ENCODE measurements at places on chromosomes 16 and 17.

DNA sequence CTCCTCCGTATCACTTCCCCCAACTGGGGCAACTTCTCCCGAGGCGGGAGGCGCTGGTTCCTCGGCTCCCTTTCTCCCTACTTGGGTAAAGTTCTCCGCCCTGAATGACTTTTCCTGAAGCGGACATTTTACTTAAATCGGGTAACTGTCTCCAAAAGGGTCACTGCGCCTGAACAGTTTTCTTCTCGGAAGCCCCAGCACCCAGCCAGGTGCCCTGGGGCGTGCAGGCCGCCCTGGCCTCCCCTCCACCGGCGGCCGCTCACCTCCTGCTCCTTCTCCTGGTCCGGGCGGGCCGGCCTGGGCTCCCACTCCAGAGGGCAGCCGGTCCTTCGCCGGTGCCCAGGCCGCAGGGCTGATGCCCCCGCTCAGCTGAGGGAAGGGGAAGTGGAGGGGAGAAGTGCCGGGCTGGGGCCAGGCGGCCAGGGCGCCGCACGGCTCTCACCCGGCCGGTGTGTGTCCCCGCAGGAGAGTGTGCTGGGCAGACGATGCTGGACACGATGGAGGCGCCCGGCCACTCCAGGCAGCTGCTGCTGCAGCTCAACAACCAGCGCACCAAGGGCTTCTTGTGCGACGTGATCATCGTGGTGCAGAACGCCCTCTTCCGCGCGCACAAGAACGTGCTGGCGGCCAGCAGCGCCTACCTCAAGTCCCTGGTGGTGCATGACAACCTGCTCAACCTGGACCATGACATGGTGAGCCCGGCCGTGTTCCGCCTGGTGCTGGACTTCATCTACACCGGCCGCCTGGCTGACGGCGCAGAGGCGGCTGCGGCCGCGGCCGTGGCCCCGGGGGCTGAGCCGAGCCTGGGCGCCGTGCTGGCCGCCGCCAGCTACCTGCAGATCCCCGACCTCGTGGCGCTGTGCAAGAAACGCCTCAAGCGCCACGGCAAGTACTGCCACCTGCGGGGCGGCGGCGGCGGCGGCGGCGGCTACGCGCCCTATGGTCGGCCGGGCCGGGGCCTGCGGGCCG is 1.6 kb downstream of the HIC1 start:
- no peak for DNase-seq

GRCh38 chr17:58669853-58670252 is 22.0 kb downstream of the TEX14 start:
- DNase-seq = no peak

GRCh38 chr17:48504953-48505352 is 25.9 kb downstream of the HOXB1 start:
- no peak for DNase-seq

GRCh38 chr16:19700319-19700781 is 17.7 kb downstream of the KNOP1 start:
- no peak for DNase-seq

GRCh38 chr17:50027172-50027880 is 28.6 kb upstream of the ITGA3 start:
- no peak for DNase-seq

DNA sequence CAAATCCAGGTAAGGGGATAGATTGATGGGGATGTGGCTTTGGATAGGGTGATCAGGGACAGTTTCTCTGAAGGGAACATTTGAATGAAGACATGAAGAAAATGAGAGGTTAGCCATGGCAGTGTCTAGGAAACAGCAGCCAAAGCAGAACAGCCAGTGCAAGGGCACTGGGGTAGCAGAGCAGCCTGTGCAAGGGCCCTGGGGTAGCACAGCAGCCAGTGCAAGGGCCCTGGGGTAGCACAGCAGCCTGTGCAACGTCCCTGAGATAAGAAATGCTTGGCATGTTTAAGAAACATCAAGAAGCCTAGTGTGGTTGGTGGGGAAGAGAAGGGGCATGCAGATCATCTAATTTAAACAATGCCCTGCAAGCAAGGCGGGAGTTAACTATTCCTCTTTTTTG is 128.5 kb downstream of the IRX5 start:
- no peak for DNase-seq

GRCh38 chr16:53605356-53605755 is 98.3 kb downstream of the RPGRIP1L start:
- no peak for DNase-seq

- DNase-seq = no peak
These were observed 14.7 kb downstream of the RABEP2 start for GRCh38 chr16:28910086-28911031.

- DNase-seq = no peak
These were observed 175.5 kb downstream of the KATNIP start for GRCh38 chr16:27725236-27726000.

DNA sequence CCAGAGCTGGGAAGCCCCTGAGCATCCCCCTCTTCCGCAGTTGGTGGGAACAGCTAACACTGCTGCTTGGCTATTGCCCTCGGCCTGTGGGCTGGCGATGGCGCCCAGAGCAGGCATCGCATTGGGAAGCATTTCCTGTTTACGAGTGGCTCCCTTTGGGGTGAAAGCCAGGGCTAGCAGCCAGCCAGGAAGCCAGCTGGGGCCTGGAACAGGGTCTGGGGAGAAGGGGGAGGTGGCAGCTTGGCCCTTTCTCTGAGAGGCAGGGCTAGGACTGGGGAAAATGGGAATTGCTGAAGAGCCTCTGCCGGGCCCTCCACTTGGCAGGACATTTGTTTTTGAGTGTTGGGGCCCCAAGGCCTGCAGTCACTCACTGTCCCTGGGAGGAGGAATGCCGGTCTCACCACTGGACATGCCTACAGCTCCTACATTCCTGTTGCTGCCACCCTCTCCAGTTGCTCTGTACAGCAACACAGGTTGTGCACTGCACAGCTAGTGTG is 2.4 kb upstream of the MTSS2 start:
- no peak for DNase-seq

GRCh38 chr16:86814256-86814655 is 235.9 kb downstream of the FOXL1 start:
- no peak for DNase-seq

DNA sequence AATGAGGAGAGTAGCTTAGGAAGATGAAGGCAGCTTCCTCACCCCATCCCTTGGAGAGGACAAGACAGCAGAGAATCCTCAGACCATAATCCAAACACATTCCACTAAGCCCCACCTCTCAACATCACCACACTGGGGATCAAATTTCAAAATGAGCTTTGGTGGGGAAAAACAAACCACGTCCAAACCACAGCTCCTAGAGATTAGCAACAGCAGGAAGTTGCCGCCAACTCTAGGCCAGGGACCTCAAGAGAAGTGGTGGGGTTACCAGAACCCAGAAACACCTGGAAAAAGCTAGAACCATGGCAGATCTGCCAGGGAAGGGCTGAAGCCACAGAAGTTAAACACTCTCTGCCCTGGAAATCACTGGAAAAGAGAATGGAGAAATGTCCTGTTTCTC is 571.6 kb downstream of the HS3ST4 start:
- no peak for DNase-seq

- DNase-seq = no peak
These were observed 89.0 kb upstream of the LHX1 start for GRCh38 chr17:36848008-36848902.

DNA sequence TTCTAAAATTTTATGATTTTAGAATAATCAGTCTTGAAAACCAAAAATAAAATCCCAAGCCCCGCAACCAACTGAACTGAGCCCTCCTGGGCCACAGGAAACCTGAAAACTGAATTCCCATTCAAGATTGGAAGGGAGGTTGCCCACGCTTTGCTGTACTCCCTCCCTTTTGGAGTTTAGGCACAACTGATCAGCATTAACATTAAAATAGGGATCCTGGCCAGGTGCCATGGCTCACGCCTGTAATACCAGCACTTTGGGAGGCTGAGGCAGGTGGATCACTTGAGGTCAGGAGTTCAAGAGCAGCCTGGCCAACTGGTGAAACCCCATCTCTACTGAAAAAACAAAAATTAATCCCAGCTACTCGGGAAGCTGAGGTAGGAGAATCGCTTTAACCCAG is 52.7 kb upstream of the NETO2 start:
- no peak for DNase-seq

- no peak for DNase-seq
These were observed 29.8 kb upstream of the LCMT1 start for GRCh38 chr16:25081702-25082101.

DNA sequence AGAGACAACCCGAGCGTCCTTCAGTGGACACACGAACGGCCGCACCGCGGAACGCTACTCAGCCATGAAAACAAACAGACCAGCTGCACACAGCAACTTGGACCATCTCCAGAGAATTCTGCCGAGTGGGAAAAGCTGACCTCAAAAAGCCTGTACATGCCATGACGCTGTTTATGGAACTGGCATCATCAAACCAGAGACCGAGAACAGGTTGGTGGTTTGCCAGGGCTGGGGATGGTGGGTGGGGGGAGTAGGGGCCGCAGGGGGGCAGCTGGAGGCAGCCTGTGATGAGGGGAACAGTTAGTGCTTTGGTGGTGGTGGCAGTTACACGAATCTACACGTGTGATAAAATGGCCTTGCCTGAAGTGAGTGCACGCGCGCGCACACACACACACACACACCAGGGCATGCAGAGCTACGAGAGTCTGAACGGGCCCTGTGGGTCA is 169.8 kb downstream of the LAT start:
- DNase-seq = no peak

DNA sequence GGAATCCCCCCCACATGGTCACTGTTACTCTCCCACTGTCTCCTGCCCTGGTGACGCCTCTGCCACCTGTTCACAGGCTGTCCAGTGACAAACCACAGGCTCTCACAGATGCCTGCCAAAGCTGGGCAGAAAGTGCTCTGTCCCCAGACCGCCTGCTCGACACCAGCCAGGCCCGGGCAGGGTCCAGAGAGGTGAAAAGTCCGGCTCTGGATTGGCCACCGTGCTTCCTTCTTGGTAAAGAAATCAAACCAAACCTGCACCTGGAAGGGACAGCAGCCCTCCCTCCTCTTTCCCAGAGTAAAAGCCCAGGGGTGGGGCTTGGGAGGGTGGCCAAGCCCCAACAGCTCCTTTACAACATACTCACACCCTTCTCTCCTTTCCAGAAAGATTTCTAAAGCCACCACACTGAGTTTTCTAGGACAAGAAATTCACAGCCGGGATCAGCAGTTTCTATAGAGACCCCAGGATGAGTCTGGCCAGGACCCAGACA is 6.2 kb downstream of the PCGF2 start:
- no peak for DNase-seq

- no peak for DNase-seq
These were observed 18.0 kb upstream of the JPH3 start for GRCh38 chr16:87584271-87584670.

DNA sequence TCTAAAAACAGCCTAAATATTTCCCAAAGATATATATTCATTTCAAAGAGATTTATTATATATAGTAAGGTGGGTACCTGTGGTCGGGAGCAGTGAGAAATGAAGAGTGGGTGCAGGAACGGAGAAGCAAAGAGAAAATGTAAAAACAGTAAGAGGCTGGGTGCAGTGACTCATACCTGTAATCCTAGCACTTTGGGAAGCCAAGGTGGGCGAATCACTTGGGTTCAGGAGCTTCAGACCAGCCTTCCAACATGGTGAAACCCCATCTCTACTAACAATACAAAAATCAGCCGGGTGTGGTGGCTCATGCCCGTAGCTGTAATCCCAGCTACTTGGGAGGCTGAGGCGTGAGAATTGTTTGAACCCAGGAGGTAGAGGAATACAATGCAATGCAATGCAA is 257.1 kb downstream of the BCAS3 start:
- no peak for DNase-seq

DNA sequence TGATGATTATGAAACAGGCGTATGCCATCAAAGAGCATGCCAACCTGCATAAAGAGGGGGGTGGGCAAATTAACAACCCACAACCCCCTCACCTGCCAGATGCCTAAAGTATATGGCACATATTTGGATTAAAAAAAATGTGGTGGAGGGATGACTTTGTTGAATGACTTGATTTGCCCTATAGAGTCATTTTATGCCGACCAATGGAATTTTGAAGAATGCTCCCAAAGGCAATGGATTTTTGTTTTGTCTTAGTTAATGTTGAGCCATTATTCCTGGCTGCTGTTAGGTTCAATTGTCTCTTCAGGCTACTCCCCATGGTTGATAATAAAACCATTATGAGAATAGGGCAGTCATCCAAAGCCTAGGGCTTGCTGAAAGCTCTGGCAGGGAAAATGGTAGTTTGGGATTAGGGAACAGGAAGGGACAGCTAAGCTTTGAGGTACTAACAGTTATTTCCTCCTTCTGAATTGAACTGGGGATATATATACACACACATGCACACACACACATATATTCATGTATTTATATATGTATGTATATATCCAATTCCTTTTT is 5.8 kb upstream of the CHCT1 start:
- no peak for DNase-seq

DNA sequence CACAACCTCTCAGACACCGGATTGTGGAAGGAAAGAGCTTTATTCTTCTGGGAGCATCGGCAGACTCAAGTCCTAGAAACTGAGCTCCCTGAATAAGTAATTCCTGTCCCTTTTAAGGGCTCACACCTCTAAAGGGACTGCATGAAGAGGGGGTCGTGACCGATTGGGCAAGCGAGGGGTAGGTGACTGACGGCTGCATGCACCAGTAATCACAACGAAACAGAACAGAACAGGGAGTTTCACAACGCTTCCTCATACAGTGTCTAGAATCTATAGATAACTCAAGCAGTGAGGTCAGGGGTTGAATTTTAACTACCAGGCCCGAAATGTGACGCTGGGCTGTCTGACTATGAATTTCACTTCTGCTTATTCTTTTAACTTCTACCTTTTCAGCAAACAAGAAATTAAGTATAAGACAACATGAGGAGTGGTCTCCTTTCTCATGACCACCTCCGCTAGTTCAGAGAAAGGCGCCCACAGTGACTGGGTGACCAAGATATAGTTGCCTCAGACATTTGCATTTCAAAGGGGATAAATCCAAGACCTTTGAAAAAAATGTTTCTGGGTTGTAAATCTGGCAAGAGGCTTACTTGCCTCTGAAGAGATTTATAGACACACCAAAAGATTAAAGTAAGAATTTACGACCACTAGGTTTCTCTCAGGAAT is 88.4 kb upstream of the ATF7IP2 start:
- DNase-seq = no peak

- DNase-seq = no peak
These were observed 446.9 kb downstream of the CA10 start for GRCh38 chr17:51711581-51711980.

GRCh38 chr16:629185-629832 is 1.5 kb upstream of the WFIKKN1 start:
- DNase-seq = no peak

DNA sequence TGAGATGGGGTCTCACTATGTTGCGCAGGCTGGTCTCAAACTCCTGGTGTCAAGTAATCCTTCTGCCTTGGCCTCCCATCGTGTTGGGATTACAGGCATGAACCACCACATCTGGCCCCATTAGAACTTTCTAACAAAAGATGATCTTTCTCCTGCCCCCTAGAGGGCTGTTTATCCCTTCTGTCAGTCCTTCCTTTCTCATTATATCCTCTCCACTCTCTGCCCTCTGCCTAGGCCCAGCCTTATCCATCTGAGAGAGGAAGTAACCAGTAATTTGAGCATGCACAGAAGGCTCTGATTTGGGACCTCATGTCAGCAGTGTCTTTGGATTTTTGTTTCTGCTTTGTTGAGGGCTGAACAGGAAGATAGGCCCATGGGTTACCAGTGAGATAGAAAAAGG is 4.4 kb upstream of the DHX40 start:
- DNase-seq = no peak

All from stimulated activated CD8-positive, alpha-beta memory T cell treated with anti-CD3 and anti-CD28 coated beads, Interleukin-7, amount 100 ng/mL, for 24 hours (primary cell).